ENCODE measurements at places on chromosomes 12 and 14. TPM values are rescaled to one million over a fixed set of nuclear protein-coding genes. Genes with fewer than 3 reads are reported as not detected.

GRCh38 chr12:52280319-52280795, 5.9 kb downstream of the KRT86 start:
- no peak for DNase-seq

- DNase-seq = no peak
Observed at GRCh38 chr12:19045426-19045825, 84.1 kb upstream of the PLEKHA5 start.

DNA sequence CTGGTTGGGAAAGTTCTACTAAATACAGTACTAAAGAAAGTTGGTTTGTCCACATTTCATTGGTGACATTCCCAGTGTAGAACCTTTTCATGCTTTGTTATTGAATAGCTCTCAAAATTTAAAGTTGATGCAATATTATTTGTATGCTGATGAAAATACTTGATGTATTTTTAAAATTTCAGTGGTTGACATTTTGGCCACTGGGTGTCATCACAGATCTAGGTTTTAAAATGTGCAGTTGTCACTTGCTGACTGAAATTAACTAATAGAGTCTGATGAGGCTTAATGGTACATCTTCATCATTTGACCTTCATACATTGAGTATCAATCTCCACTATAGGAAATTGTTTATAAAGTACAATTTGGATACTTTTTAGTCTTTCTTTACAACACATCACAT, 37.1 kb downstream of the CMAS start:
- DNase-seq = peak; percentile 30

Gene SLC2A14
- 0.15 TPM for total RNA-seq

Gene GPRC5D
- total RNA-seq = not detected

DNA sequence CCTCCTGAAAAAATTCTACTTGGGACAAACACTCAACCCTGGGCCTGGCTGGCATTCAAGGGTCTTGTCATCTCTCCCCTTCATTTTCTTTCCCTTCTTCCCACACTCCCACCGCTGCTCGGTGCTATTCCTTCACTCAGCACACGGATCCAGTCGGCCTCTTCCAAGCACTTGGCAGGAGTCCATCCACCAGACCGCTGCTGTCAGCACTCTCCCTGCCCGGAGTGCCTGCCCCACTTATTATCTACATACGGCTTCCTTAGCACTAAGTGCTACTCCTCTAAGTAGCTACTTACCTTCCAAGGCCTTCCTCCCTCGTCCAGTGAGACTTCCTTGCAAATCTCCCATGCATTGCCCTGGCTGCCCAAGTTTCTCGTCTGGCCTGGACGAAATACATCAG, 29.8 kb downstream of the CALM1 start:
- DNase-seq = no peak

Gene SLCO1C1
- total RNA-seq = not detected

- no peak for DNase-seq
Observed at GRCh38 chr12:26277506-26278246, 82.3 kb downstream of the SSPN start.

GRCh38 chr12:103965255-103965589, 450 bp upstream of the TDG start:
- no peak for DNase-seq

GRCh38 chr12:57797933-57798332, 15.3 kb downstream of the TSFM start:
- DNase-seq = no peak

Gene ESR2
- total RNA-seq = 0.93 TPM

Gene DNAJC22
- total RNA-seq = not detected

Gene OVCH1
- total RNA-seq = not detected

- peak; percentile 69 for DNase-seq
Observed at GRCh38 chr14:65961004-65961403, 525.2 kb upstream of the CCDC196 start.

Data from CD8-positive, alpha-beta memory T cell (primary cell).